ENCODE measurements at places on chromosomes 2 and 18.

- peak; percentile 89 for DNase-seq
Observed at GRCh38 chr2:157052685-157053224, 204.8 kb upstream of the GALNT5 start.

GRCh38 chr18:1805521-1805920 lies 765.8 kb downstream of the METTL4 start:
- DNase-seq, result no peak

DNA sequence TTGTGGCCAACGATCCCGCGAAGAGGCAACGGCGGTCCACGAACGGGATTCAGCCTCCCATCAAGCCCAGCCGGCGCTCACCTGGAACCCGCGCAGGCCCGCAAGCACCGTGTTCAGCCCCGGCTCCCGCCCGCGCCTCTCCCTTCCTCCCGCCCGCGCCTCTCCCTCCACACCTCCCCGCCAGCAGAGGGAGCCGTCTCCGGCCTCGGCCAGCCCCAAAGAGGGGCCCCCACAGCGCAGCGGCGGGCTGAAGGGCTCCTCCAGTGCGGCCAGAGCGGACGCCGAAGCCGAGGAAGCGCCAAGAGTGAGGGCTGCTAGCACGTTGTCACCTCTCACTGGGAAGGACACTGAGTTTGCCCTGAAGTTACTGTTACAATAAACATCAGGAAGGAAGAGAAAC lies 55.3 kb upstream of the LAPTM4A start:
- DNase-seq, result no peak

- DNase-seq, result no peak
Observed at GRCh38 chr18:55407774-55408535, 180.0 kb downstream of the TCF4 start.

- DNase-seq, result no peak
Observed at GRCh38 chr2:148969659-148970061, 68.8 kb upstream of the LYPD6B start.

GRCh38 chr2:15729709-15730544 lies 138.3 kb downstream of the DDX1 start:
- DNase-seq, result no peak

- no peak for DNase-seq
Observed at GRCh38 chr2:206535260-206535986, 92.1 kb downstream of the ADAM23 start.

All from fibroblast of the aortic adventitia (primary cell).